ENCODE measurements at places on chromosomes 2 and 18. TPM values are rescaled to one million over a fixed set of nuclear protein-coding genes. Genes with fewer than 3 reads are reported as not detected.
A peak's percentile ranks its signal among the peaks of the same experiment; 100 is the strongest.

OTX1 gene
- 0.88 TPM for total RNA-seq

GRCh38 chr2:99852956-99853355 is 289.4 kb downstream of the AFF3 start:
- DNase-seq, result no peak

GRCh38 chr2:12457831-12458230 is 258.9 kb upstream of the TRIB2 start:
- peak; percentile 33 for DNase-seq

DNA sequence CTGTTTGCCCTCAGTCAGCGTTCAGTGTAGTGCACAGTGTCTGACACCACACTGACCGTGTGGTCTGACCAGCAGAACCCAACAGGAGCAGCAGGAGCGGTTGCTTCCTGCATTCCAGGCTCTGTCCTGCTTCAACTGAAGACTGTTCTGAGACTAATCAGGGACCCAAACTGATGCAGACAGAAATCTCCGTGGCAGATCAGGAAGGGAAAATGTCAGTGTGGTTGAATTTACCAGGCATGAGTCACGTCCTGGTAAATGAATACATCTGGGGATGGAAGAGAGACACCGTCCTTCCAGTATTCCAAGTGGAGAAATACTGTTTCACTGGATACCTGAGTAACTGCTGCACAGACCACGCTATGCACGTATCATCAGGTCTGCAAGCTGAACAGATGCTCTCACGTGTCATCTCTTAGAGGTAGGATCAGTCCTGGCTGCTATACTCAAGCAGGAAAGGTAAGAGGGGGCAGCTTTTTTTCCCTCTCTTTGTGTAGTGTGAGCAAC is 223.6 kb upstream of the EPAS1 start:
- peak; percentile 99 for DNase-seq

GRCh38 chr18:74152857-74153256 is 4.5 kb downstream of the TIMM21 start:
- no peak for DNase-seq

Data from RPMI7951 (cell line).